ENCODE measurements at places on chromosomes 16 and 17.

DNA sequence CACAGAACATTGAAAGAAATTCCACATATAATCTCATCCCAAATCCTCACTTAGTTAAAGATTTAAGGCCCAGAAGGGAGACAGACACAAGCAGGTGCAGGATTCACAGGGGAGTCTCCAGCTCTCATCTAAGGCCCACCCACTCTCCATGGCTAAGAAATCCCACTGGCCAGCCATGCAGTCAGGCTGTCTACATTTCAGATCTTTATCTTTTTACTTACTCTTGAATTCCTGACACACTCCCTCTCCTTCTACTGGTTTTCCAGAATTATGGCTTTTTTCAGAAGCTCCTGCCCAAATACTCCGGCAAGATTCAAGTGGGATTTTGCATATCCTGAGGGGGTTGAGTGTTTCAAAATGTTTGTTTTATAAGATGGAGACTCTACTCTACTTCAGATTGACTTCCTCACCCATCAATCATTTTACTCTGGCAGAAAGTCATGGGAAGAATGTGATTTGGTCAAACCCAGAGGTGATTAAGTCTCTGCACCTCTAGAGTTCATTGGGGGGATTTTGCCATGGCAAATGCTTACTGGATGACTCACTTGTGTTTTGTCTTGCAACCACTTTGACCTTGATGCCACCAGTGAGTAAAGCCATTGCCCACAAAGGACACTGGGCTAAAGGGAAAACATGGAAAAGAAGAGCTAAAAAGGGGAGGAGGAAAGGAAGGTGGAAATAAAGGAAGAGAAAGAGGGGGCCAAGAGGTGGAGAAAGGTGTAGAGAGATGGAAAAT lies 688.8 kb upstream of the SALL1 start:
- no peak for DNase-seq

- DNase-seq, result no peak
Measured at GRCh38 chr16:12530302-12530701, 273.4 kb downstream of the CPPED1 start.

DNA sequence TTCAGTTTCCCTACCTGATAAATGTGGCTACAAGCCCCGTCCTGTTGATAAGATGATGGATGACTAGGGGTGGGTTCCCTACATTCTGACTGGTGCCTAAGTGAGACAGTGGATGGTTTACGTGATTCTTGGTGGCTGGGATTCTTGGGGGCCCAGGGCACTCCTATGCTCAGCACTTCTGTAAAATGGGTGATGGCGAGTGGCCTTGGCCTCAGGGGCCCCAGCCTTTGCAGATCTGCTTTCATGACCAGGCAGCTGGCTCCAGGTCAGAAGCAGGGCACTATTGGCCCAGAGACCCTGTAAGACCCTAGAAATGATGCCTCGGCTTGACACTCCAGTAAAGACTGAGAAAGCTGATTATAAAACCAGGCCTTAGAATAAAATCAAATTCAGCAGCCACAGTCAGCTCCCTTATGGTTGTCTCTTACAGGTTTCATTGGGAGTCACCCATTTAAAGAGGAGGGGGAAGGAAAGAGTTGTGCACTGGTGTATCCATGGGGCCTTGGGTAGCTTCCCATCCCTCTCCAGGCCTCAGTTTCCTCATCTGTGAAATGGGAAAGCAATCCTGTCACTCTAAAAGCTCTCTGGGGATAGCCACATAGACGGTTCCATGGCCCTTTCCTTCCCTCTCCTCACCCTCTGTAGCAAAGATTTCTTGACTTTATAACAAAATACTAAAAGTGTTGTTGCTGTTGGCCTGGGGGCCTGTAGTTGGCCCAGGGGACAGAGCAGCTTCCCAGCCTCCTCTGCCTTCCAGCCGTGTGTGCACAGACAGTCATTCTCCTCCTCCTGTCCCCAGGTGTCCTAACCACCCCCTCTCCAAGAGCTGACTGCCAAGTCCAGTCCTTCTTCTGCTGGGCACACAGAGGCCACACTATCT lies 1.2 kb downstream of the SNX20 start:
- no peak for DNase-seq

DNA sequence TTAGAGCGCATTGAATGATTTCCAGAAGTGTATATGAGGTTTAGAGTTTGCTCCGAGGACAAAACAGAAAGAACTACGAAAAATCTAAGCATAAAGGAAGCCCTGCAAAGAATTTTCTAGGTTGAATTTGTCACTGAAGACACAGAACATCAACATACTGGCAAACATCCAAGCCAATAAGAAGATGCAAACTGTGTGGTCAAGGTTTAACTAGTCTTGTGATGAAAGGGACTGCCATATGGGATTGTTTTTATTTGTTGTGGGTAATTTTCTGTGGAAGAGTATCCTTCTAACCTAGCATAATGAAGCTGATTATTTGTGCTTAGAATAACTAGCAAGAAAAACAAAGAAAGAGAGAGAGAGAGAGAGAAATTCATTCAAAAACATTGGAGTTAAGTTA lies 492.0 kb upstream of the ERCC4 start:
- DNase-seq, result no peak

- DNase-seq, result no peak
Measured at GRCh38 chr17:35314415-35315216, 58.8 kb downstream of the SLFN11 start.

- peak; percentile 67 for DNase-seq
Measured at GRCh38 chr16:67389911-67390815, 3.1 kb downstream of the TPPP3 start.

Measured in Kasumi-1 (cell line).